ENCODE measurements at places on chromosomes 3 and 15.
A peak's percentile ranks its signal among the peaks of the same experiment; 100 is the strongest.

GRCh38 chr3:105284876-105285275, 81.8 kb upstream of the ALCAM start:
- no peak for DNase-seq

- peak; percentile 26 for DNase-seq
Observed at GRCh38 chr3:192514754-192515663, 212.3 kb downstream of the FGF12 start.

DNA sequence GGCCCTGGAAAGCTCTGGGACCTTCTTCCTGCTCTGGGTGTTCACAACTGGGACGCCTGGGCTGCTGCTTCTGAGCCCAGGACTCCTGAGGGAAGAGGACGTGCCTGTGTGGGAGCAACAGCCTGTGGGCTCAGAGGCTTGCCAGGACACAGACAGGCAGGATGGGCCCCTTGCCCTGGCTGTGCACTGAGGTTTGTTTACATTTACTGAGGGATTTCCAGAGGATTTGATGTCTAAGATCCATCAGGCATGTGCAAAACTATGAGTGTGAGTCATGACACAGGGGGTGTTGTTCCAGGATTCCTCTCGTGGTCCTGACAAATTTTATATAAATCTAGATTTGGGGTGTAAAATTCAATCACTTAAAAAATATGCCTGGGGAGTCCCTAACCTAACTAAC, 10.6 kb downstream of the CCR9 start:
- DNase-seq = no peak

- no peak for DNase-seq
Observed at GRCh38 chr3:37653466-37653865, 208.2 kb upstream of the CTDSPL start.

Data from left cardiac atrium (tissue), 4 donors.